Fibroblast of the aortic adventitia (primary cell): ENCODE measurements at places on chromosomes 4 and X. TPM values are rescaled to one million over a fixed set of nuclear protein-coding genes. Genes with fewer than 3 reads are reported as not detected.

Gene FAM241A
- 0.90 and 5.1 TPM in 2 replicates for total RNA-seq

Gene SPIN2A
- 0.63 TPM in 1 of 2 replicates, not detected in the other for total RNA-seq

Gene BEX4
- total RNA-seq: 7.9 and 15.6 TPM in 2 replicates

Gene PRPS2
- 7.9 and 37.7 TPM in 2 replicates for total RNA-seq

Gene FOXP3
- total RNA-seq: not detected in 2 replicates

Gene IL15
- 2.3 TPM in 2 replicates for total RNA-seq
